ENCODE measurements at places on chromosomes 2 and 18.

GRCh38 chr2:111205774-111206173 lies 85.1 kb downstream of the BCL2L11 start:
- no peak for DNase-seq

- DNase-seq = no peak
Measured at GRCh38 chr2:134739236-134739878, 20.6 kb upstream of the TMEM163 start.

DNA sequence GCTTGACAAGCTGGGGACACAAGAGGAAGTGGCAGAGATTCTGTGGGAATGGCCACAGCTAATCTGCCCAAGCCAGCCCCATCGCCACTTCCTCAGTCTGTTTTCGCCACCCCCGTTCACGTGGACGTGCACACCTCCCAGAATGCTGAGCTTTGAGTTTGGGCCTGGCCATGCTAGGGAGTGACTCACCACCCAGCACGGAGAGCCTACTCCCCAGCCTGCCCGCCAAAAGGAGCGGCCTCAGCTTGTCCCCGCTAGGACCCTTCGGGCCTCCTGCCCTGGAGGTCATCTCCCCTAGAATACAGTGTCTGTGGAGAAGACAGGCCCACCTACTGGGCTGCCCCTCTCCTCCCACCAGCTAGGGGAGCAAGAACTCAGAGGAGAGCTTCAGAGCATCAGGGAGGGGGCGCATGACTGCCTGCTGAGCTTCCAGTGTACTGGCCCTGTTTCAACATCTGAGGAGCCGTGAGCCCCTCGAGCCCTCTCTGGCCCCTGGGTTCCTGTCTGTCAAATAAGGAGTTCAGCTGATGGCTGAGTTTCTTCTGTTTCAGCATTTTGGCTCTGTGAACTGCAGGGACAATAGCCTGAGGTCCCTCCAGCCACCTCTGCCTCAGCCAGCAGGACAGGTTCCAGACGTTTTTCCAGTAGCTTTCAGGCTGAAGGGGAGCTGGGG lies 5.1 kb downstream of the SLC35F6 start:
- DNase-seq = no peak

- DNase-seq = no peak
Measured at GRCh38 chr2:166917415-166917814, 29.1 kb downstream of the XIRP2 start.

GRCh38 chr2:203697190-203697589 lies 9.2 kb upstream of the CD28 start:
- no peak for DNase-seq
